ENCODE measurements at places on chromosomes 11 and 22.
A peak's percentile ranks its signal among the peaks of the same experiment; 100 is the strongest.

DNA sequence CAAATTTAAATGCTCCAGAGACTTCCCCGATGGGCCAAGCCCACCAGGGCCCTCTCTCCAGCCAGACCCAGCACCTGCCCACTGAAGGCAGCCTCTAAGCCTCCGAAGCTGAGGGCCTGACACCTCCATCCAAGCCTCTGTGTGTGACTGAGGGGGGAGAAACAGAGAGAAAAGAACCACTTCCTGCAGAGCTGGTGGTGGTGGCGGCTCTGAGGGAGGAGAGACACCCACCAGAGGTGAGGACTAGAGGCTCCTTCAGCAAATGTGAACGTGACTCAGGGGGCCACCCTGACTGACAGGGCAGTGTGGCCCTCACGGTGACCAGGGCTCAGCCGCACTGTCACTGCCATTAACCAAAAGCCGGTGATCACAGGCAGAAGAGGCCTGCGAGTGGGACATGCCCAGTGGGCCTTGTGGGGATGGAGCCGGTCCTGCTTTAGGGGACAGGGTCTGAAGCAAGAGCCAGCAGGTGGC lies 31.0 kb upstream of the CD5 start:
- DNase-seq, result peak; percentile 43

DNA sequence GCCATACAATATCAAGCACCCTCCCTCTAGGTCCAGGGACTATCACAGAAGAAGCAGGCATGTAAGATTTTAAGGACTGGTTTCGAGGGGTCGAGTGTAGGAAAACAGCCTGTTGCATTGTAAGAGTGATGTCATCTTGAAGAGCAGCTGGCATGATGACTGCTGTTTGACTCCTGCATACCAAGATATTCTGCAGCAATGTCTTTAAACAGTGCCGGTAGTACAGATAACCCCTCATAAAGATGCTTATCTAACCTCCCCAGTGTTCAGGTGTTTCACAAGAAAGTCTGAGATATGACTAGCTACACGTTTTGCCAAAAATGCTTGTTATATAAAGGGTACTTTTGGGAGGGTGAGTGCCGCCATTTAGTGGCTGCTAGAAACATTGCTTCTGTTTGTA lies 12.0 kb downstream of the FAM111A start:
- no peak for DNase-seq

DNA sequence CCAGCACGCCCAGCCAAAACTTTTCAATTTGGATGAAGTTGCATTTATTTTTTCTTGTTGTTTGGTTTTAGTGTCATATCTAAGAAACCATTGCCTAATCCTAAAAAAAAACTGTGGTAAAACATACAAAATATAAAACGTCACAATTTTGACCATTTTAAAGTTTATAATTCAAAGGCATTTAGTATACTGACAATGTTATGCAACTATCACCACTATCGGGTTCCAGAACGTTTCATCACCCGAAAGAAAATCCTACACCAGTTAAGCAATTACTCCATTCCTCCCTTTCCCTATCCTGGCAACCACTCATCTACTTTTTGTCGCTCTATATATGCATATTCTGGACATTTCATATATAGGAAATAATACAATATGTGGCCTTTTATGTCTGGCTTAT lies 30.5 kb upstream of the PHOX2A start:
- DNase-seq, result no peak

DNA sequence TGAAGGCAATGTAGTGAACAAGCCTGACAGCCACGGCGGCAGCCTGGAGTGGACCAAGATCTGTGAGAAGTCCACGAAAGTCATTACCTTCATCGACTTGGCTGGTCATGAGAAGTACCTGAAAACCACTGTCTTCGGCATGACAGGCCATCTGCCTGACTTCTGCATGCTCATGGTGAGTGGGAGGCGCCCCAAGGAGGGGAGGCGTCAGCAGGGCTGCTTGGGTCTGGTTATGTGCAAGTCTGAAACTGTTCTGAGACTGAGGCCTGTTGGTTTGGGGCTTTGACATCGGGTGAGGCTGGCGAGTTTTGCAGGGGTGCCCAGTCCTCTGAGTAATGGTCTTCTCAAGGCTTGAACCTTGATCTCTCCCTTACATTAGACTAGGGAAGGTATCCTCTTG lies 11.1 kb downstream of the GTPBP1 start:
- DNase-seq, result no peak

GRCh38 chr11:17014321-17014832 lies at the start of gene PLEKHA7:
Gene PLEKHA7 (minus strand): TSS chr11:17014414. CDS start chr11:17014401, 13 bp downstream.
- DNase-seq, result no peak

GRCh38 chr11:128620309-128621100 lies 33.1 kb upstream of the ETS1 start:
- DNase-seq, result no peak

DNA sequence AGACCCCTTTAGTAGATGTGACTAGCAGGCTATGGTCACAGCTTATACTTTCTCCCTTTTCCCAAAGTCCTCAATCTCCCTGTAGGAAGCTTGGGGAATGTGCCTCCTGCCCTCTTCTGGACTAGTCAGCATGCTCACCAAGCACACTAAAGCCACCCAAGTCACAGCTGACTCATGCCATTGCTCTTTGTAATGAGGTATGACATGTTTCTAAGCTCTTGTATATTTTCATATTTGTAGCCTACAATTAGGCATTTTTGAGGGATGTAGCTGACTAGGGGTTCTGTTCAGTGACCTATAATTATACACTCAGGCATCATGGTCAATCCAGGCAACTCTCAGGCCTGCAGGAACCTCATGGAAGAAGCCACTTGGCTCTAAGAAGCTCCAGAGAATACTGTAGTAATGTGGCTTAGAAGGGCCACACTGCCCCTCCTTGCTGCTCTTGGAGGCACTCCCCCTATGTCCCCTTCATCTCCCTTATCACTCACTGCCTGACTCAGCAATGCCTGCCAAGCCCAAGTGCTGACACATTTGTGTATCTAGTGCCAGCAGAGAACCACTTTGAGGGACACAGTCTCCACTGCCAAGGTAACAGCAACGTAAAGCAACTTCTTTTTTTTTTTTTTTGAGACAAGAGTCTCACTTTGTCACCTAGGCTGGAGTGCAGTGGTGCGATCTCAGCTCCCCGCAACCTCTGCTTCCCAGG lies 86.2 kb downstream of the RPL27A start:
- DNase-seq, result no peak

Data from activated CD4-positive, alpha-beta T cell treated with anti-CD3 and anti-CD28 coated beads for 24 hours (primary cell).